ENCODE measurements at places on chromosomes 16 and 17.

DNA sequence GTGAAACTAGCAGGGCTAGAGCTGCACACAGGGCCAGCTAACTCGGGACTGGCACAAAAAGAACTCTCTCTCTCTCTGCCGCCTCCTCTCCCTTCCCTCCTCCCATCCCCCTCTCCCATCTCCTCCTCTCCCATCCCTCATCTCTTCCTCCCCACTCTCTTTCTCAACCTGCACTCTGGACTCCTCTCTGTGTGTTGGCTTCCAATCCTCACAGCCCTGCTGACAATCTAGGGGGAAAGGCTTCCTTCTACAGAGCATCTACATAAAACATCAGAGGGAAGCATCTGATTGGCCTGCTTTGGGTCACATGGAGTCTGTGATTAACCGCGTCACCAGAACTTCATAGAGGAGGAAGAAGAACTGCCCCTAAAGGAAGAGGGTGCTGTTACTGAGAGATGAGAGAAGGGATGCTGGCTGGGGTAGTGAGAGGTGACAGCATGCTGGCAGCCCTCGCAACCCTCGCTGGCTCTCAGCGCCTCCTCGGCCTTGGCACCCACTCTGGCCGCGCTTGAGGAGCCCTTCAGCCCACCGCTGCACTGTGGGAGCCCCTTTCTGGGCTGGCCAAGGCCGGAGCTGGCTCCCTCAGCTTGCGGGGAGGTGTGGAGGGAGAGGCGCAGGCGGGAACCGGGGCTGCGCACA is 12.8 kb upstream of the ZFP90 start:
- DNase-seq = no peak

DNA sequence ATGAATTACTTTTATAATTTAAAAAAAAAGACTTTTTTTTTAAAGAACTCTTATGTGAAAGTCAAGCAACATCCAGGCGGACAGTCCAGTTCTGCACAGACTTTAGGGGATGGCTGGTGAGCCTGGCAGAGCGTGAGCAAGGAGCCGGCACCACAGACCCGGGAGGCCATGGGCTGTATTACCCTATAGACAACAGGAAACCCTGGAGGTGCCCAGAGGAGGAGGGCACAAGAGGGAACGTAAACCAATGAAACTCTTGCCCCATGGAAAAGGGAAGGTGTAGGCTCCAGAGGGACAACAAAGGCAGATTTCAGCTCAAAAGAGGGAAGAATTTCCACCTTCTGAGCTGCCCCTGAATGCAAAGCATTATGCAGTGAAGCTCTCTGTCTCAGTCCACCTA is 25.5 kb upstream of the RPH3AL start:
- no peak for DNase-seq

- DNase-seq = no peak
These were observed 38.4 kb downstream of the PTRH2 start for GRCh38 chr17:59668816-59669215.

GRCh38 chr16:50490828-50491227 is 57.4 kb upstream of the NKD1 start:
- DNase-seq = no peak

DNA sequence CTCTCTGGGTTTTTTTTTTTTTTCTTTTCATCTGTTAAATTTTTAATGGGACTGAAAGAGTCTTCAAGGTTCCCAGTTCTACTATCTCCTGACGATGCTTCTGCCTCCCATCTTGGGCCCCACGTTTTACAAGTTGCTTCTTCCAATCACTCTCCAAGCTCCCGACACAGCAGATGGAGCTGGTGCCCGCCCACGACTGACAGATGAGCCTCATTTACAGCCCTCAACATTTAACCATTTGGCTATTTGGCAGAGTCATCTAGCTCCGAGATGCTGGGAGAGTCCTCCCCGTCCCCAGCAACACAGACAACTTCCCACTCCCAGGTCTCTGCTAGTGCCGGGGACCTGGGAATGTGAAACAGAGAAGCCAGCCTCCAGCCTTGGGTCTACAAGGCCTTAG is 276.9 kb downstream of the SHISA9 start:
- DNase-seq = no peak

DNA sequence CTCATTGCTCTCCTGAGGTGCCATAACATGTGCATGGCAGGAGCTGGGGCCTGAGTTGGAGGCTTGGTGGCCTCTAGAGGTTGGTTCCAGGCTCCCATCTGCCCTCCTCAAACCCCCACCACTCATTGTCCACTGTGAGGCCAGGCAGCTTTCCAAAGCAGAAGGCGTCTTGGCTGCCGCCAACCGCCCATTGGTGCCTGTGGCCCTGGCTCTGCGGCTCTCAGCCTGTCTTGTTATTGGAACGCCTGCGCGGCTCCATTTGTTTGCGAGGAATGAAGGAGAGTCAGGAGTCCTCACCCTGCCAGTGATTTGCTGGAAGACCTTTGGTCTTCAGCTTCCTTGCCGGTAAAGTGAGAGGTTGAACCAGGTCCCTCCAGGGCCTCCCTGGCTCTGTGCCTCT is 43.6 kb downstream of the OR1D5 start:
- no peak for DNase-seq

DNA sequence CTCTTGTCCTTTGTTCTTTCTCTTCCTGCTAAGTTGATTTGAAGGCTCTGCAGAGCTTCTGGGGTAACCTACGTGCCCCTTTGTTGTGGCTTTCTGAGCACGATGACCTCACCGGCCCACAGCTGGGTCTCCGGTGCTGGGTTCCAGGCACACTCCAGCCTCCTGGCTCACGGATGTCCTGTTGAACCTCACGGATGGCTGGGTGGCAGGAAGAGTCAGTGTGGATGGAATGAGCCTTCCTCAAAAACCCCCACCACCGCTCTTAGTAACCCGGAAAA is 116.0 kb downstream of the SOCS1 start:
- DNase-seq = no peak

DNA sequence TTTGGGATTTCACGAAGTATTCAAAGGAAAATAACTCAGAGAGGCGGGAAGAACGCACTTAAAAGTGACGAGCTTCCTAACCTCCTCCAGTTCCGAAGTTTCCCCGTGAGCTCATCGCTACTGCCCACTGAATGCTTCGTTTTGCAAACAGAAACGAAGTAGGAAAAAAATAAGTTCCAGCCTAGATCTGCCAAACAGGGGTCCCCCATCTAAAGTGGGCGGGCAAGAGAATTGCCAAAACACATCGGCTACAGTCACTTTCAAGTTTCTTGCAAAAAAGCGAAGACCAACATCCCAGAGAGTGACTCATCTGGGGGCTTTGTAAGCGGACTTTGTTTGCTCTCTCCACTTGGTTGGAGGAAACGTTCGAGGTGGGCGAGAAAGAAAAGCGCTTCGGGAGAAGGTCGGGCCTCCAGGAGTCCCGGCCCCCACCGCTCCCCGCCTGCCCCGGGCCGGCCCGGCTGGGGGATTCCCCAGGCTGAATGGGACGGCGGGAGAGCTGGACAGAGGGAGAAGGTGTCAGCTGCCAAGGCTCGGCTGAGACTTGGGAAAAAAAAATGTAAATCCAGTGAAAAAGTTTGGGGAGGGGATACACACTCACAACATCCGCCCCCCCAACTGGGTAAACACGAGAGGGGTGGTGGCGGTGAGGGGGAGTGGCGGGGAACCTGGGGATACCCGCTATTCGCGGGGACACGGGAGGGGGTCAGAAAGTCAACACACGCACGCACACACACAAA is 1.0 kb downstream of the VEZF1 start:
- peak; percentile 80 for DNase-seq

- DNase-seq = no peak
These were observed 16.3 kb downstream of the ANKFN1 start for GRCh38 chr17:56169621-56170020.

GRCh38 chr16:67879462-67879861 is 5.2 kb upstream of the NRN1L start:
- no peak for DNase-seq

- no peak for DNase-seq
These were observed 36.6 kb upstream of the EMP2 start for GRCh38 chr16:10616756-10617640.

DNA sequence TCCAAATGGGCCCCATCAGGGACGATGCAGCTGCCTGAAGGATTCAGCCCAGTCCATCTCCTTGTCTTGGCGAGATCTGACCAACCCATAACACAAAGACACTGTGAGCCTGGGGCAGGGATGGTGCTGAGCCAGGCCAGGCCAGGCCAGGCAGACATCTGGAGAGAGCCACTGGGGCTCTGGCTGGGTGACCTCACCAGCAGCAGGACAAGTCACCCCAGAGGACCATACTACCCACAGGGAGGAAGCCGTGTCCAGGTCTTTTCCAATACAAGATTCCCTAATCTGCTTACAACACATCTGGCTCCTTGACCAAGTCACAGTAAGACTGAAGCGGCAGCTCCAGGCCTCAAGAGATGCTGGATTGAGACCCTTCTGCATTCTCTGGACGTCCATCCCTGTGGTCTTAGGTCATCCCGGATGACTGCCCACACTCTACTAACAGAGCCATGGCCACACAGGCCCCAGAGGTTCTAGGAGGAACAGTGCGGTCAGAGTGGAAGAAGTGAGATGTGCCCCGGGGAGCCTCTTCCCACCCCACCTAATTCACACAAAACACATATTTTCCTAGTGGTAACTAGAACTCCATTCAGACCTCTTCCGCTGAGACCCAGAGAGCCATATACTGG is 81.8 kb upstream of the RCVRN start:
- DNase-seq = no peak

GRCh38 chr17:42809250-42809649 is 10.6 kb downstream of the CNTD1 start:
- DNase-seq = no peak

DNA sequence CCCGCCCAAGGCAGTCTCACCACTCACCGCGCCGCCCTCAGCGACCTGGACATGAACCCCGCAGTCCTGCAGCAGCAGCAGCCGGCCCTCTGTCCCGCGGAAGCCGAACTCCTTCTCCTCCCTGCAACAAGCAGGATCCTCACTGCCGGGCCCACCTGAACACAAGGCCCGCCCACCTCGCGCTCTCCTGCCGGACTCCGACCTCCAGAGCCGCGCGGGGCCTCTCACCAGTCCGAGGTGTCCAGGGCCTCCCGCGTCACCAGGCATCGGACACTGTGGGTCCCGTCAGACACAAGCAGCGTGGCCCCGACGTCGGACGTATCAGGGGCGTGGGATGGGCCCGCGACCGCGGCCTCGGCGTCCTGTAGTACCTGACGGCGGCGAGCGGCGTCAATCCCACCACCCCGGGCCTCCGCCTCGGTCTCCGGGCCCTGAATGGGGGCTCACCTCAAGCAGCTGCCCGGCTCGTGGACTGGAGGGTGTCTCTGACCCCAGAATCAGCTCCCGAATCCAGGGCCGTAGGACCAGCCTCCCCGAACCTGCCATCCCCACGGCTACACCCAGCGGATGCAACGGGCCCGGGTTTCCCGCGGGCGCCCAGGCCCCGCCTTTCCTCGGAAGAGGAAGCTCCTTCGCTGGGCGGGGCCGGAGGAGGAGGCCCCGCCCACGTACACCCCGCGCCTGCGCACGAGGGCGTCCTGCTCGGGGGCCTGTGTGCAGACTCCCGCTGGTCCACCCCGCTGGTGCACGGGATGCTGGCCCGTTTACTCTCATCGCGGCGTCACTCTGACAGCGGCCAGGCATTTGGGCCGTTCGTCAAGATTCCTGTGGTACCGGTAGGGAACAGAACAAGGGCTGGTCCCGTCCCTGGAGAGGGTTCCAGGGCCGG is at the start of gene ACD:
Gene ACD, minus strand, starts transcription at position 586 of the 889 bp plus-strand sequence. Its CDS starts 40 bp downstream, at position 546.
- DNase-seq = peak; percentile 97

- DNase-seq = no peak
These were observed 494.6 kb downstream of the CDH11 start for GRCh38 chr16:64627288-64627687.

GRCh38 chr17:18182978-18183333 is 672 bp upstream of the ALKBH5 start:
- DNase-seq = peak; percentile 88

DNA sequence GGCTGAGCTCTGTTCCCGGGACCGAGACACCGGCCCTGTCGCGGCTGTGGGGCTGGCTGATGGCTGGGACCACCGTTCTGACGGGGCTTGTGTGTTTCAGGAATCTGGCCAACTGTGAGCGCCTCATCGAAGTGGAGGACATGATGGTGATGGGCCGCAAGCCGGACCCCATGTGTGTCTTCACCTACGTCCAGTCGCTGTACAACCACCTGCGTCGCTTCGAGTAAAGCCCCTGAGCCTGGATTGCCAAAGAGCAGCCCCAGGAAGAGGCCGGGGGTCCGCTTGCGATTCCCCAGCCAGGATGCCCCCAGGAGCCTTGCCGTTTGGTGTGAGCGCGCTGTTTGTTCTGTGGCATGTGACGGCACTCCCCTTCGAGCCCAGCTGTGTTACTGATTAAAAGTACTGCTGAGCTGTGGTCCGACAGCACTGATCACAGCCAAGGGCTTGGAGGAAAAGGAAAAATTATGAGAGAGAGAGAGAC is 23.0 kb downstream of the SMTNL2 start:
- DNase-seq = no peak

DNA sequence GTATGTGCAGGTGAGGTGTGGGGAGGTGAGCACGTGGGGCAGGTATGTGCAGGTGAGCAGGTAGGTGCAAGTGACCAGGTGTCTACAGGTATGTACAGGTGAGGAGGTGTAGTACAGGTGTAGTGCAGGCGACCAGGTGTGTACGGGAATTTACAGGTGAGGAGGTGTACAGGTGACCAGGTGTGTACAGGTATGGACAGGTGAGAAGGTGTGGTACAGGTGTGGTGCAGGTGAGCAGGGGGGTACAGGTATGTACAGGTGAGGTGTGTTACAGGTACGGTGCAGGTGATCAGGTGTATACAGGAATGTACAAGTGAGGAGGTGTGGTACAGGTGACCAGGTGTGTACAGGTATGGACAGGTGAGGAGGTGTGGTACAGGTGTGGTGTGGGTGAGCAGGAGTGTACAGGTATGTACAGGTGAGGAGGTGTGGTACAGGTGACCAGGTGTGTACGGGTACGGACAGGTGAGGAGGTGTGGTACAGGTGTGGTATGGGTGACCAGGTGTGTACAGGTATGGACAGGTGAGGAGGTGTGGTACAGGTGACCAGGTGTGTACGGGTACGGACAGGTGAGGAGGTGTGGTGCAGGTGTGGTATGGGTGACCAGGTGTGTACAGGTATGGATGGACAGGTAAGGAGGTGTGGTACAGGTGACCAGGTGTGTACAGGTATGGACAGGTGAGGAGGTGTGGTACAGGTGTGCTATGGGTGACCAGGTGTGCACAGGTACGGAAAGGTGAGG is 12.8 kb upstream of the DBNDD1 start:
- no peak for DNase-seq

All from OCI-M1 (cell line).